ENCODE measurements at places on chromosomes 4 and X.

DNA sequence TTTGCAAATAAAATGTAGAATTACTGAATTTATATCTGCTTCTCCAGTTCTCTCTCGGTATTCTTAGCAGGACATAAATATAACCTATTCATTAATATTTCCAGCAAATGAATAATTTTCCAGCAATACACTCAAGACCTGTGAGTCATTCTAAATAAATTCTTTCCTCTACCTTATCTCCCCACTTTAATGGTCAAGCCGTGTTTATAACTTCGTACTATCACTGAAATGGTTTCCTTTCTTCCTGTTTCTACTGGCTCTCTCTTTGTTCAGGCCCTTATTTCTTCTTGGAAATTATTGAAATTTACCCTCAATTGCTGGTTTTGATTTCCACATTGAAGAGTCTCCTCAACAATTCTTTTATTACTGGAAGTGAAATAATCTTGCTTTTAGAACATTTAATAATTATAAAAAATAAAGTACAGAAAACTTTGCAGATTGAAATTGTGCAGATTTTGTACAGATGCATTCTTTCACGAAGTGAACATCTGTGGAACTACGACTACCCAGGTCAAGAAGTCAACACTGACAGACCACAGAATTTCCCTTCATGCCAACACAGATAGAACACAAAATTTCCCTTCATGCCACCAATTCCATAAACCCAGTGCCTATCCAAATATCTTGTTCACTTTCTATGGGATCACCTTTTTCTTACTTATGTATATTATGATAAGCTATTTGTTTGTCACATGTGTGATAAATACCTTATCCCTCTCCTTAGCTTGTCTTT is 205.7 kb downstream of the FAT4 start:
- DNase-seq: no peak

DNA sequence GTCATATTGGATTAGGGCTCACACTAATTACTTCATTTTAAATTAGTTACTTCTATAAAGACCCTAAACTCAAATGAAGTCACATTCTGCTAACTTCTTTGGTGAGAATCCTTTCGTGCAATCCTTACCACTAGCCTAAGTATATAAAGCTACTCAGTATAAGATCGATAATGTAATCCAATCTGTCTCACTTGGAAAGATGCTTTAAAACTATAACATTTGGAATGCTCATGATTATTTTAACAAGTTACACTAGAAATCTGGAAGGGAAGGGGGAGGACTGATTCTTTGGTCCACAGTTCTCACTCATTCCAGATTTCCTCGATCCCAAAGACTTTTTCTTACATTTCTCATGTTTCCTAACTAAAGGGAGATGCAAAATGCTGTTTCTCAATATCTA is 336.4 kb upstream of the SLIT2 start:
- no peak for DNase-seq

- peak; percentile 23 for DNase-seq
Measured at GRCh38 chr4:10093801-10094552, 22.6 kb downstream of the WDR1 start.

- DNase-seq: no peak
Measured at GRCh38 chrX:51860679-51861078, 32.7 kb upstream of the MAGED1 start.

- no peak for DNase-seq
Measured at GRCh38 chrX:84144281-84144680, 43.7 kb downstream of the RPS6KA6 start.

- DNase-seq: no peak
Measured at GRCh38 chrX:122434942-122435341, 749.1 kb upstream of the GRIA3 start.

All from stimulated activated CD4-positive, alpha-beta T cell treated with anti-CD3 and anti-CD28 coated beads, Interleukin-4, amount 100 ng/mL, for 4 hours (primary cell).